Dermis microvascular lymphatic vessel endothelial cell (primary cell): ENCODE measurements at places on chromosomes 3 and 15. TPM values are rescaled to one million over a fixed set of nuclear protein-coding genes. Genes with fewer than 3 reads are reported as not detected.

Gene ZPLD1
- total RNA-seq: not detected in 2 replicates

Gene SLC28A1
- total RNA-seq: under 0.01 TPM in 1 of 2 replicates, not detected in the other

Gene SUSD5
- total RNA-seq: 0.63 and 1.7 TPM in 2 replicates

Gene MNS1
- 0.13 TPM in 2 replicates for total RNA-seq

Gene CDC25A
- total RNA-seq: 8.6 and 9.1 TPM in 2 replicates

Gene CYP8B1
- total RNA-seq: not detected in 2 replicates

Gene C15orf62
- 0.13 and 0.39 TPM in 2 replicates for total RNA-seq

Gene OR5K2
- total RNA-seq: not detected in 2 replicates

Gene ADAMTSL3
- total RNA-seq: 22.2 and 26.2 TPM in 2 replicates

Gene NEIL1
- total RNA-seq: 8.0 and 22.5 TPM in 2 replicates

Gene ELP6
- total RNA-seq: 27.9 and 34.6 TPM in 2 replicates

Gene UROC1
- total RNA-seq: not detected in 2 replicates

Gene MUSTN1
- 0.25 TPM in 1 of 2 replicates, not detected in the other for total RNA-seq

Gene FEZF2
- total RNA-seq: not detected in 2 replicates

Gene CCR8
- total RNA-seq: not detected in 2 replicates

Gene RPP14
- total RNA-seq: 12.9 and 15.4 TPM in 2 replicates

Gene RPS17
- 1,774 and 1,923 TPM in 2 replicates for total RNA-seq

Gene NXPE3
- 3.9 and 8.0 TPM in 2 replicates for total RNA-seq

Gene GREM1
- under 0.01 and 0.13 TPM in 2 replicates for total RNA-seq

Gene SLC4A7
- total RNA-seq: 35.8 and 48.0 TPM in 2 replicates

Gene CYB561D2
- 18.9 and 23.9 TPM in 2 replicates for total RNA-seq

Gene CYP19A1
- not detected in 2 replicates for total RNA-seq

Gene SRP14
- total RNA-seq: 130 and 163 TPM in 2 replicates

Gene CPA3
- total RNA-seq: 0.51 TPM in 1 of 2 replicates, not detected in the other

Gene NANOGP8
- total RNA-seq: not detected in 2 replicates

Gene CLK3
- 35.0 and 53.5 TPM in 2 replicates for total RNA-seq

Gene GXYLT2
- total RNA-seq: 0.13 TPM in 2 replicates

Gene CHRD
- total RNA-seq: 0.63 and 0.77 TPM in 2 replicates

Gene UPK1B
- not detected in 2 replicates for total RNA-seq

Gene CYP11A1
- not detected in 2 replicates for total RNA-seq

Gene SORD
- total RNA-seq: 2.5 and 5.0 TPM in 2 replicates
